CD4-positive, alpha-beta T cell treated with Interleukin-6 at 100 ng/mL for 8 hours (primary cell): ENCODE measurements at places on chromosomes 6 and 20.

GRCh38 chr6:79196912-79197311, 37.6 kb downstream of the HMGN3 start:
- DNase-seq = no peak

DNA sequence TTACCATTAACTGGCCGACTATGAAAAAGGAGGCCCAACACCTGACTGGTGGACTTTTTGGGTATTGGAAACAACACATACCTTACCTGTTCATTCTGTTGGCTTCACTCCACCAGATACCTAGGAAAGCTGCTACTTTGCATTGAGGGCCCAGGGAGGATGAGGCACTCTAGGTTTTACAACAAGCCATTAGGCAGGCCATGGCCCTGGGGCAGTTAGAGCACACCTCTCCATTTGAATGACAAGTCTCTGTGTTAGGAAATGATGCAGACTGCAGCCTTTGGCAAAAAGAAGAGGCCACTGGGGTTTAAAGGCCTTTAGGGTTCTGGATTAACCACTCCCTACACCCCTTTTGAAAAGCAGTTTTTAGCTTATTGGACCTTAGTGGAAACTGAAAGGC, 144.3 kb downstream of the OR2B2 start:
- no peak for DNase-seq

DNA sequence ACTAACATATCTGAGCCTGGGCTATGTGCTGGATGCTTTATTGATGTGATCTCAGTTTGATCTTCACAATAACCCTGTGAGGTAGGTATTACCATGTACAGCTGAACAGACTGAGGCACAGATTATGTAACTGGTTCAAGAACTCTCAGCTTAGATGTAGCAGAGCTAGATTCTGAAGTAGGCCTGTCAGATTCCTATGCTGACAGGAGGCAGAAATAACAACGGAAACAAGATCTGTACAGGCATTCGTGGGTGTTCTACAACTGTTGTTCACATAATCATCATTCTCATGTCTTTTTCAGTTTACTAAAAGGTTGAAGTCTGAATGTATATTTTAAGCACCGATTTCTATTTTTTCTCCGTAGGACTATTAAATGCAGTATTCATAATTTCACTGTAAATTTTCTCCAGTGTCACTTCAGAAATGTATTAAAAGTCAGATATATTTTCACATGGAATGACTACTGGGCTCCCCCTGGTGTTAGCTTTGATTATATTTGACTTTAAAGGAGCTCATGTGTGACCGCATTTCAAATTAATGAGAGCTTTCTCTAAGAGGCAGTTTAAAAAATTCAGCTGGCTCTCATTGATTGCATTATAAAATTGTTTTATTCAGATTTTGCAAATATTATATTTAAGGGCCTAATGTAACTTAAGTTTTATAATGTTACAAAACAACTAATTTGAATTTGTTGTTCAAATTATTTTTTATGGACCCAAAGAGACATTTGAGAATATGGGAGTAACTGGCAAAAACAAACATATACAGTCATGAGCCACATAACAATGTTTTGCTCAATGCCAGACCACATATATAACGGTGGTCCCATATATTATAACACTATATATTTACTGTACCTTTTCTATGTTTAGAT, 36.4 kb upstream of the SLC17A4 start:
- no peak for DNase-seq

- no peak for DNase-seq
These were observed 1226.8 kb upstream of the CITED2 start for GRCh38 chr6:140601021-140601808.

DNA sequence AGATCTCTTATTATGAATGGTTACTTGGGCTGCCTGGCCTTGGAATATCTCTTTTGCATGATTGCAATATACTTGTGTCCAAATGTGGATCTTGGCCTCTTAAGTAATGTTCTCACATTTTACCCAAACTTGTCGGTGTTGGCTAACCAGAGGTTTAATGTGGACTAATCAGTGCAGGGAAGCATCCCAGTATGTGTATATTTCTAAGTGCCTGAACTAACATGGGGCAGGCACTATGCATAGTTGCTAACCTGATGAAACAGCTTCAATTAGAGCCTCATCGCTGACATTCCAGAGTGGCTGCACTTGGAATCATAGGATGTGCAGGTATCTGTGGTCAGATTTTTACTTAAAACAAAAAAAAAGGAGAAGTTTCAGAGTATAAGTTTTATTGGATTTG, 160.0 kb downstream of the PDE7B start:
- no peak for DNase-seq

GRCh38 chr20:43948455-43948854, 33.8 kb downstream of the TOX2 start:
- no peak for DNase-seq

GRCh38 chr6:96246563-96246962, 230.8 kb downstream of the FUT9 start:
- DNase-seq = no peak

DNA sequence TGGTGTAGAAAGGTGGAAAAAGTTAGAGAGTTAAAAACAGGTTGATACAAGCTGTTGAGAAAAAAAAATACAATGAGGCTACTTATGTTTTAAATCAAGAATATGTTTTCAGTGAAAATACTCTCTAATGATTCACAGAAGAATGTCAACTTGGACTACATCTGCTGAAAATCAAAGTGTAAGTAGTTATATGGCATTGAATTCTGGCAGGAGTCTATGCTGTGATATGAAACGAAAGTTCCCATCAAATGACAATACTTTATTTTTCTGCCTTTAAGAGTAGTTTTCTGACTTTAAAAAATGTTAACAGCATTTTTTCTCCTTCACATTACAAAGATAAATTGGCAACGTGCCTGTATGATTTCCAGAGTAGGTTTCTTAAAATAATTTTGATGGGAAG, 158.3 kb downstream of the EYA4 start:
- no peak for DNase-seq

- no peak for DNase-seq
These were observed 253.4 kb downstream of the PRL start for GRCh38 chr6:22043284-22043962.

- DNase-seq = no peak
These were observed 65.6 kb downstream of the ATP9A start for GRCh38 chr20:51702556-51702955.

GRCh38 chr6:3625149-3625979, 126.1 kb downstream of the PXDC1 start:
- DNase-seq = no peak

- no peak for DNase-seq
These were observed 228.8 kb downstream of the TTLL2 start for GRCh38 chr6:167553736-167554119.

GRCh38 chr6:128310451-128310850, 209.9 kb downstream of the PTPRK start:
- no peak for DNase-seq

DNA sequence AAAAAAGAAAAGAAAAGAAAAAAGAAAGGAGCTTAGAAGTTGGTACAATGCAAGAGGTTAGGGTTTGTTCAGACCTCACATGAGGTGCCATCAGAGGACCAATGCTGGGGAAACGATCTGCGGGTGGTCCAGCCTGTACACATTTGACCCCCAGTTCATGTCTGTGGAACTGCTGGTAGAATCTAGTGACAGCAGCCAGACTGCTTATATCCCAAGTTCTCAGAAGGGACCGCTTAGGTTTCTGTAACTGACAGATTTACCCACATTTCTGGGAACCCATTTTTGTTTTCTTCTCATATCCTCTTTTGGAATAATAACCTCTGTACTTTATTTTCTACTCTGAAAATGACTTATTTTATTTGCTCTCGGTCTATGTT, 4.7 kb downstream of the PPP1R18 start:
- DNase-seq = no peak

DNA sequence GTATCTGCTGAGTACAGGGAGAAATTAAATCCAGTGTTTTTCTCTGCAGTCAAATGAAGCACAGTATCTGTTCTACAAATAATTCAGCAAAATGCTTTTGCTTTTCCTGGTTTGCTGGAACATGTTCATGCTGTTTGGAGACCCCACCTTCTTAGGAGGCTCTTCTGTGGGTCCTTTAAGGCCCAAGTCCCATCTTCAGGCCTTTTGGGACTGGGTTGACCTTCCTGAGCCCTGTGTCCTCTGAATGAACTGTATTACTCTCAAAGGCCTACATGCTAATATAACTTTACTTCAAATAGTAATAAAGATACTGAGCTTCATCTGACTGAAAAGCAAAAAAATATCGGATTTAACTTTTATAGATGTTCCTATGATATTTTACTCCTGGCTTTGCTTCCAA, 19.3 kb downstream of the SMLR1 start:
- no peak for DNase-seq

- no peak for DNase-seq
These were observed 12.4 kb downstream of the SIRPA start for GRCh38 chr20:1907586-1907985.

DNA sequence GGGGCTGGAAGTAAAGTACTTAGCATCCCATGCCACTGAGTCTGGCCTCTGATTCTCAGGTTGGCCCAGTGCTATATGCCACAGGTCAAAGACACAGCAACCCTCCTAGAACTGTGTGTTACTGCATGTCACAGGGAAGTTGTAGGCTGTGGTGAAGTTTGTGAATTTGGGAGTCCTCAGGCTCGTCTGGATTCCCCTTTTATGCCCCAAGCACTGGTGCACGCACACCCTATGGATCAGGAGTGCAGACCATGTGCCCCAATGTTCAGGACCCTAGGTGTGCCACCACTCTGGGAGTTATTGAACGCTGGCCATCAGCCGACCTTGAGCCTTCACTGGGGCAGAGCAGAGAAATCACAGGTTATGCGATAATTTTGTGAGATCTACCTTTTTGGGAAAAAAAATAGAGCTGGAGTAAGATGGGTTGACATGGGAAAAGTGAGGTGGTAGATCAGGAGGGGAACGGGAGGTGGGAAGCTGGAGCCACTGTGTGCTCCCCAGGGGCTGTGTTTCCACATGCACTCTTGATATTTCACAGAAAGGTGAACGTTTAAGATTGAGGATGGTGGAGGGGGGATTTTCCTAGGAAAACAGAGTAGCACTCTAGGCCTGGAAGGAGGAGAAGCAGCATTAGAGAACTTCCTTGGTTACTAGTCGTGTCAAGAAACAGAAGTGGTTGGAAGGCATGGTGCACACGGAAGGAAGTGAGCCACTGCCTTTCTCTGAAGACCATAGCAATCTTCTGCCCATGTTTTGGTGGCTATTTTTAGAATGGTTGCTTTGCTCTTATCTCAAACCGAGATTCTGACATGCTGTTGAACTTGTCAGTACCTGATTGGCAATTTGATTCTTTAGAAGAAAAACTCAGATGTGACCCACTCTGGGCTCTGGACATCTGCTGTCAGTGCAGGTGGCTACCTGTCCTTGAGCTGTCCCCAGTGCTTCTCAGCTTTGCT, 44.1 kb downstream of the DUSP22 start:
- no peak for DNase-seq

GRCh38 chr6:107235511-107235910, 120.2 kb upstream of the BEND3 start:
- no peak for DNase-seq

GRCh38 chr6:155717374-155717773, 261.7 kb upstream of the NOX3 start:
- DNase-seq = no peak

GRCh38 chr20:5410470-5410869, 93.7 kb upstream of the PROKR2 start:
- no peak for DNase-seq

DNA sequence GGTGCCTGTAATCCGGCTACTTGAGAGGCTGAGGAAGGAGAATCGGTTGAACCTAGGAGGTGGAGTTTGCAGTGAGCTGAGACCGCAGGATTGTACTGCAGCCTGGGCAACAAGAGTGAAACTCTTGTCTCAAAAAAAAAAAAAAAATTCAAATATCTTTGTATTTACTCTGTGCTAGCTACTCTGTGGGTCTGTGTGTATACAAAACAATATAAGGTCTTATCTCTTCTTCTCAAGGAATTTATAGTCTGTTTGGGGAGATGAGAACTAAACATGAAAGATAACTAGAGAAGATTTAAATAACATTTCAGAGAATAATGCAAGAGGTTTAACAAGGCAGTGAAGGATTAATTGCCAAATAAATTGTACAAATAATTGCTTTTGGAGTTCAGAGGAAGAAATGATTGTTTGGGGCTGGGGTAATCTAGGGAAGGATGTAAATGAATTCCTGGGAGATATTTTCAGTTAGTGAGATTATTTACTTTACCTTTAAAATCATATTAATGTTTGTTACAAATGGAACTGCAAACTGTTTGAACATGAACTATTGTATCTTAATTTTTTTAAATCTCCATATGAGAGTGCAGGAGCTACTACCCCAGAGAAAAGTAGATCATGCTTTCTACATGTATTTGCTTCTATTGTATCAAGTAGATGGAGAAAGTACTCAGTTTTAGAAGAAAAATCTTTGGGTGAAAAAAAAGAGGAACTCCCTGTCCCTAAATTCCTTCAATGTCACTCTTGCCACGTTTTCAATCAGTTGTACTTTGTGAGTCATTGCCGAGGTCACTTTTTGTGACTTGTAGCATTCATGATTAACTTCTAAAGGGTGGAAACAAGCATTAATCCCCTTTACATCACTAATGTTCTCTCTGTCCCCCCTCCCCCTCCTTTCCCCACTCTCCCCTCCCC, 39.0 kb downstream of the NCOA3 start:
- no peak for DNase-seq

GRCh38 chr20:10536531-10536930, 101.4 kb downstream of the SLX4IP start:
- peak; percentile 8 for DNase-seq

DNA sequence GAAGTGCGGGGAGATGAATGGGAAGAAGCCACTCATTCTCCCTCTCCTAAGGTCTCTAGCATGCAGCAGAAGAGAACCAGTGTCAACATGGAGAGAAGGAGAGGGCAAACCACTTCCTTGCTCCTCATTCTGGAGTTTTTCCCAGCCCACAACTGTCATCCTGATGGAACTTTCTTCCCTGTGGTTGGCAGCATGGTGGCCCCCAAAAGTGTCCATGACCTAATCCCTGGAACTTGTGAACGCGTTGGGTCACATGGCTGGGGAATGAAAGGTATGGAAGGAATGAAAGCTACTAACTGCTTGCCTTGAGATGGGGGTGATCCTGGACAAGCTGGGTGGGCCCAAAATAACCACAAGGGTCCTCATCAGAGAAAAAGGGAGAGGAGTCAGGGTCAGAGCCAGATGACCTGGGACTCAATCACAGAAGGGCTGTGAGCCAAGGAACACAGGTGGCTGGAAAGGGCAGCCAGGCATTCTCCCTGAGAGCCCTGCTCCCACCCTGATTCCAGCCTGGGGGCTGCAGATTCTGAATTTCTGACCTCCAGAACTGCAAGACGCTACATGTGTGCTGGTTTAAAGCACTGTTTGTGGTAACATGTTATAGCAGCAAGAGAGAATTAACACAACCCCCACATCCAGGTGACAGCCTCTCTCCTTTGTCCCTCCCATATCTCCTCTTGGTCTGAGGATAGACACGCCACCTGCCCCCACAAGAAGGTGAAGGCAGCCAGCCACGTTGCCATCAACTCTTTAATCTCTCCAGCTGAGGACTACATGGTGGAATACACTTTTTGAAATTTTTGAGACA, 63.2 kb downstream of the PYGB start:
- DNase-seq = no peak

GRCh38 chr6:26103141-26103769, 16.0 kb downstream of the HFE start:
- DNase-seq = no peak
